ENCODE measurements at places on chromosomes 7 and 10.

DNA sequence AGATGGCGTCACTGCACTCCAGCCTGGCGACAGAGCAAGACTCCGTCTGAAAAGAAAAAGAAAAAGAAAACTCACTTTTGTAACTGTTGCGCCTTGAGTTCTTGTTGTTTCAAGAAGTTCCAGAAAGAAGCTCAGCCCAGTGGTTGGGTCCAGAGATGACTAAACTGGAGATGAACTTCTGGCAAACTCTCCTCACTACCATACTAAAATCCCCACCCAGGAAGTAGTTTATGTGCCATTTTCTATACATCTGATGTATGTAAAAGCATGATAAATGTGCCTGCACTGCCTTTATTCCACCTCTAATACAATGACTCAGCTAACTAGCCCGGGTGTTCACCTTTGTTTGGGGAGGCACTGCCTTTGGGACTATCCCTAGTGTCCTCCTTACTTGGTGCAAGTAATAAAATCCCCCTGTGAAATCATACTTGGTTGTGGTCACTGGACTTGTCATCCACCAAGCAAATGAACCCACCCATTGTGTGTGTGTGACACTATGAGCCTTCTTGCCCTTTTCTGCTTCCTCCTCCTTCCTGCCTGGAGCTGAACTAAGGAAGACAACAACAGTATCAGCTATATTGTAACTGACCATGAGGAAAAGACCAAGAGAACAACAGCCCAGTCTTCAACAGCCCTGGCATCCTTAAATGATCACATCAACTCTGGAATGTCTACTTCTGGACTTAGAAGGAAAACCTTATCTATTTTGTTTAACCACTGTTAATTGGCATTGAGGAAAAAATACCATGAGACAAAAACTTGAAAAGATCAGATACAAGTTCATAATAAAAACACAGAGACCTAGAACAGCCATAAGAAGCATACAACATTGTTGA is 33.6 kb downstream of the JMJD1C start:
- no peak for DNase-seq

DNA sequence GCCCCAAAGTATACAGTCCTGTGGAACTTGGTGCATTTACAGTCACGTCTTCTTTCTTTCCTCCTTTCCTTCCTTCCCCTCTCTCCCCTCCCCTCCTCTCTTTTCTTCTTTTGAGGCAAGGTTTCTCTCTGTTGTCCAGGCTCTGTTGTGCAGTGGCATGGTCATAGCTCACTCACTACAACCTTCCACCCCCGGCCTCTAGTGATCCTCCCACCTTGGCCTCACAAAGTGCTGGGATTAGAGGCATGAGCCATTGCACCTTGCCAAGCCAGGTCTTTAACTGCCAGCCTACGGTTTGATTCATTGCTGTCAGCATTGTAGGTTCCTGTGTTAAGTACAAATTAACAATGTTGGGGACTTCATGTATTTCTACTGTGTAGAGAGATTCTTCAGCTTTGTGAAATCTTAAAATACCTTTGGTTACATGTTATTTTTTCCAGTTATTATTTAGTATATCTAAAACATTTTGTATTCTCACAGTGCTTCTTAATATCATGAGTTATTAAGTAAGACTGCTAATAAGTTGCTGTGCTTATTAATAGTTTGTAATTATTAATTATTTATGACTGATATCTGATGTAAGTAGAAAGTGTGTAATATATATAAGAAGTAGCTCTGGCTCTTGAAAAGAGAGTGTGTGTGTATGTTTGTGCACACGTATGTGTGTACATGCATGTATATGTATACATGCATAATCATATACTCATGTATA is 320.8 kb downstream of the EXOC4 start:
- no peak for DNase-seq

- DNase-seq: no peak
These were observed 4.7 kb downstream of the C10orf71 start for GRCh38 chr10:49303711-49304110.

DNA sequence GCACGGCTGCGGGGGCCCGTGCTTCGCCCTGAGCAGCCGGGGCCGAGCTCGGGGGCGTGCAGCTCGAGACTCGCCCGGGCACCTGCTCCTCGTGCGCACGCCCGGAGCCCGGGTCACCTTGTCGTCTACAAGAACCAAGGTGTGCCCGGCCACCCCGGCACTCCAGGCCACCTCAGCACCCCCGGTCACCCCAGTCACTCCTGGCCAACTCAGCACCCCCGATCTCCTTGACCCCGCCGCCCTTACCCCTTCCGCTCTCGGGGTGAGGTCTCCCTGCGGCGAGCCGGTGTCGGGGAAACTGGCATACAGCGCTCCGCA is 268 bp upstream of the IGFBP3 start:
- DNase-seq: no peak

- no peak for DNase-seq
These were observed 117.4 kb downstream of the VIPR2 start for GRCh38 chr7:159027056-159027788.

- no peak for DNase-seq
These were observed 1.6 kb upstream of the CDK13 start for GRCh38 chr7:39948375-39948955.

- DNase-seq: no peak
These were observed 1.1 kb downstream of the KIAA1549 start for GRCh38 chr7:138979988-138980562.

DNA sequence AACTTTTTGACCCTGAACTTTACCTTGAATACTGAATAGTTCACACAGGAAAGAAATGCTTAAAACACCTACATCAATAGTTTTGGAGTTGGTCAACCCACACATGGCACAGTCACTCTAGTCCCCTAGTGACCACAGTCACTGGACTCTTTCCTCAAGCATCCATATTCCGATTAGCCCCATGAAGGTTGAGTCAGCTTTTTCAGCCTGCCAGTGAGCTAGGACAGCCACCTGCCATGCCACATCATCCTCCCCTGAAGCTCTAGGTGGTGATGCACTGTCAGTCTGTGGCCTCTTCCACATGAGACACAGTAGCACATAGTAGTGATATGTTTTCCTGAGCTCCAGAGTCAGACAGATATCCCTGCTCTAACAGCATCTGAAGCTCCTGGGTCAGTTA is 537.2 kb downstream of the XPNPEP1 start:
- DNase-seq: no peak

GRCh38 chr7:105141068-105141467 is 127.1 kb downstream of the KMT2E start:
- no peak for DNase-seq

GRCh38 chr7:46100521-46100920 is 179.4 kb upstream of the IGFBP3 start:
- no peak for DNase-seq

DNA sequence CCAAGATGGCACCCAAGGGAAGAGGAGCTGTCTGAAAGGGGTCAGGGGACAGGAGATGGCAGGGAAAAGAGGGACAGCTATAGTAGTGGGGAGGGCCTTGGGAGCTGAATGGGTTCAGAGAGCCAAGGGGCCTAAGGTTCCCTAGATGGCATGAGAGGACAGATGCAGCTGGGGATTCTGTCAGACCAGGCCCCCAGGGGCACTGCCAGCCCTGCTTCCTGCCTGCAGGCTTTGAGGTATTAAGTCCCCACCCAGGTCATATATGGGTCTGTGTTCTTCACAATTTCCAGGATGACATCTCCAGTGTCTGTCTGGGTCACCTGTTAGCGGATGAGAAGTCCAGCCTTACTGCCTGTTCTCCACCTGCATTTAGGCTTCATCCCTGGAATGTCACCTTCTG is 56.7 kb downstream of the NEURL1 start:
- no peak for DNase-seq

- no peak for DNase-seq
These were observed 73.6 kb downstream of the ABCA13 start for GRCh38 chr7:48244864-48245271.
